ENCODE measurements at places on chromosomes 1 and 21. TPM values are rescaled to one million over a fixed set of nuclear protein-coding genes. Genes with fewer than 3 reads are reported as not detected.

IL19 gene
- total RNA-seq, result not detected

IFI44L gene
- total RNA-seq, result 7.8 TPM

- H3K4me3 ChIP-seq, result peak overlapping the region; percentile 99
- DNase-seq, result no peak
- no peaks in the 10 kb centered on the region for H3K27me3 ChIP-seq
- H3K27ac ChIP-seq, result peak overlapping the region; percentile 97
Observed at GRCh38 chr1:11013160-11013531, 692 bp downstream of the TARDBP start.

SFT2D2 gene
- 70.4 TPM for total RNA-seq

PROX1 gene
- 1.8 TPM for total RNA-seq

Data from breast epithelium (tissue), 4 donors.